ENCODE measurements at places on chromosomes 11 and 22. TPM values are rescaled to one million over a fixed set of nuclear protein-coding genes. Genes with fewer than 3 reads are reported as not detected.

GRCh38 chr22:31490496-31490925 lies 869 bp upstream of the EIF4ENIF1 start:
- H3K4me1 ChIP-seq, result peaks cover 35% of the 10 kb centered on the region
- peaks cover 6% of the 10 kb centered on the region for H3K36me3 ChIP-seq
- no peak for DNase-seq
- H3K27ac ChIP-seq, result peak overlapping the region; percentile 89
- H3K4me3 ChIP-seq, result peak overlapping the region; percentile 63

DNA sequence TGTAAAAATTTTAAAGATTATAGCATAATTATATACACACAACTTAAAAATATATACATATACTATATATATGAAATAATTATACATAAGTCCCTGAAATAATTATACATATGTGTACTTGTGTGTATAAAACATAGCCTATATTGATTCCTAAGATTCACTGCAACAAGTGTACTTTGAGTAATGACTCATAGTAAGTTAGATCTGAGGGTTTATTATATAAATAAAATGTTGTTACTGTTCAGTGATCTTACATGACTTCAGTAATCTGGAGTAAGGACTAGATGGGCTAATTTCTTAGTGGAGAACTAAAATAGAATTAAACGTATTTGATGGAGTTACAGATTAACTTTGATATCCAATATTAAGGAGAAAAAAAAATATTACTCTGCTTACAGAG lies 350.5 kb downstream of the CNTN5 start:
- no peaks in the 10 kb centered on the region for H3K27me3 ChIP-seq
- no peak overlapping the region for H3K4me3 ChIP-seq
- H3K36me3 ChIP-seq, result no peaks in the 10 kb centered on the region
- H3K27ac ChIP-seq, result no peak overlapping the region
- H3K4me1 ChIP-seq, result no peaks in the 10 kb centered on the region

DNA sequence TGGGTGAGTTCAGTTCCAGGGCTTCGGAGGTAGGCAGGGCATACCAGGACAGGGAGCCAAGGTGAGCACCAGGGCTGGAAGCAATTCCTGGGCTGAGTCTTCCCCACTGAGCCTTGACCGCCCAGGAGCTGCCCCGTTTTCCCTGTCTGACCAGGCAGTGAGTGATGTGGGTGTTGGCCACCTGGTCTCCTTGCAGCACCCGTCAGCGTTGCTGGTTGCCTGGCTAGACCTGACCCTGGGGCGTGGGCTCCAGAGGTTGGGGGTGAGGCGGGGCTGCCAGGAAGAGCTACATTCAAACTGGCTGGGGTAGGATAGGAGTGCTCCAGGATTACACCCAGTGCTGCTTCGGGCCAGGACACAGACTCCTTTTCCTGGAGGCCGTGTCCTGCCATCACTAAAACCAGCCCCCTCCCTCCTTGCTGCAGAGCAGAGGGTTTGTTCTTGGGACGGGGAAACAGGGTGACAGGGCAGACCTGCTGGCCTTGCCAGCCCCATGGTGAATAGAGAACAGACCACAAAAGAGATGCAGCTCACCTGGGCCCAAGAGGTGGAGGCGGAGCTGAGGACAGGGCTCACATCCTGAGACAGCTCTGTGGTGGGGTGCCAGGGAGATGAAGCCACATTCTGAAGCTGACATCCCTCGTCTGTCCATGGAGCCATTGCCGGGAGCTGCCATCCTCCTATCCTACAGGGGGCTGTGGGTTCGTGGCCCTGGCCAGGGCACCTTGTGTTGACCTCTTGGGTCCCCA lies 14.2 kb downstream of the INCENP start:
- H3K4me1 ChIP-seq, result no peaks in the 10 kb centered on the region
- H3K27me3 ChIP-seq, result no peaks in the 10 kb centered on the region
- H3K27ac ChIP-seq, result no peak overlapping the region
- DNase-seq, result peak; percentile 89
- H3K36me3 ChIP-seq, result peaks cover 32% of the 10 kb centered on the region

DNA sequence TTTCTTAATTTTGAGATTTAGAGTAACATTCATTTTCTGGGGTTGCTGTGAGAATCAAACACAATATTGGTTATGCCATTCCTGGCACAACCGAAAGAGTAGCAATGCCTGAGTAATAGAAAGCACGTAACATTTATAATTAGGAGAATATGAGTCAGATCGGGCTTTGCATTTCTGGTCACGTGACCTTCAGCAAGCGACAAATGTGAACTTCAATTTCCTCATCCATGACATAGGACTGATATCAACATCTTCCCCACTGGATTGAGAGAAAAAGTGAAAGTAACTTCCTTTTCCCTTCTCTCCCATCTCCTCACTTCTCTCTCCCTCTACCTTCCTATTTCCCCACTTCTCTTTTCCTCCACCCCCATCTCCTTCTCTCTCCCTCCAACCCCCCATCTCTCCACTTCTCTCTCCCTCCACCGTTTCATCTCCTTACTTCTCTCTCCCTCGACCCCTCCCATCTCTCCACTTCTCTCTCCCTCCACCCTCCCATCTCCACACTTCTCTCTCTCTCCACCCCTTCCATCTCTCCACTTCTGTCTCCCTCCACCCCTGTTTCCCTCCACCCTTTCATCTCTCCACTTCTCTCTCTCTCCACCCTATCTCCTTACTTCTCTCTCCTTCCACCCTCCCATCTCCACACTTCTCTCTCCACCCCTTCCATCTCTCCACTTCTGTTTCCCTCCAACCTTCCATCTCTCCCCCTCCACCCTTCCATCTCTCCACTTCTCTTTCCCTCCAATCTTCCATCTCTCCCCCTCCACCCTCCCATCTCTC lies 33.5 kb upstream of the CAT start:
- no peaks in the 10 kb centered on the region for H3K4me1 ChIP-seq
- no peaks in the 10 kb centered on the region for H3K27me3 ChIP-seq
- no peak overlapping the region for H3K4me3 ChIP-seq
- no peaks in the 10 kb centered on the region for H3K36me3 ChIP-seq
- DNase-seq, result no peak

GRCh38 chr11:121321614-121322243 lies 29.2 kb downstream of the SC5D start:
- no peak overlapping the region for H3K27ac ChIP-seq
- H3K36me3 ChIP-seq, result no peaks in the 10 kb centered on the region
- peaks cover 10% of the 10 kb centered on the region for H3K4me1 ChIP-seq
- no peak for DNase-seq

- no peaks in the 10 kb centered on the region for H3K36me3 ChIP-seq
- no peak overlapping the region for H3K4me3 ChIP-seq
- peaks cover 24% of the 10 kb centered on the region for H3K4me1 ChIP-seq
- no peaks in the 10 kb centered on the region for H3K27me3 ChIP-seq
- no peak for DNase-seq
Observed at GRCh38 chr11:36016709-36017108, 72.8 kb downstream of the LDLRAD3 start.

GRCh38 chr11:14314127-14314526 lies 44.9 kb downstream of the RRAS2 start:
- no peak overlapping the region for H3K27ac ChIP-seq
- no peaks in the 10 kb centered on the region for H3K36me3 ChIP-seq
- no peak for DNase-seq
- no peaks in the 10 kb centered on the region for H3K27me3 ChIP-seq
- peaks cover 46% of the 10 kb centered on the region for H3K4me1 ChIP-seq

GRCh38 chr11:102111011-102111786 lies 952 bp downstream of the YAP1 start:
- peak overlapping the region; percentile 88 for H3K4me3 ChIP-seq
- DNase-seq, result no peak
- peak overlapping the region; percentile 99 for H3K27ac ChIP-seq

DNA sequence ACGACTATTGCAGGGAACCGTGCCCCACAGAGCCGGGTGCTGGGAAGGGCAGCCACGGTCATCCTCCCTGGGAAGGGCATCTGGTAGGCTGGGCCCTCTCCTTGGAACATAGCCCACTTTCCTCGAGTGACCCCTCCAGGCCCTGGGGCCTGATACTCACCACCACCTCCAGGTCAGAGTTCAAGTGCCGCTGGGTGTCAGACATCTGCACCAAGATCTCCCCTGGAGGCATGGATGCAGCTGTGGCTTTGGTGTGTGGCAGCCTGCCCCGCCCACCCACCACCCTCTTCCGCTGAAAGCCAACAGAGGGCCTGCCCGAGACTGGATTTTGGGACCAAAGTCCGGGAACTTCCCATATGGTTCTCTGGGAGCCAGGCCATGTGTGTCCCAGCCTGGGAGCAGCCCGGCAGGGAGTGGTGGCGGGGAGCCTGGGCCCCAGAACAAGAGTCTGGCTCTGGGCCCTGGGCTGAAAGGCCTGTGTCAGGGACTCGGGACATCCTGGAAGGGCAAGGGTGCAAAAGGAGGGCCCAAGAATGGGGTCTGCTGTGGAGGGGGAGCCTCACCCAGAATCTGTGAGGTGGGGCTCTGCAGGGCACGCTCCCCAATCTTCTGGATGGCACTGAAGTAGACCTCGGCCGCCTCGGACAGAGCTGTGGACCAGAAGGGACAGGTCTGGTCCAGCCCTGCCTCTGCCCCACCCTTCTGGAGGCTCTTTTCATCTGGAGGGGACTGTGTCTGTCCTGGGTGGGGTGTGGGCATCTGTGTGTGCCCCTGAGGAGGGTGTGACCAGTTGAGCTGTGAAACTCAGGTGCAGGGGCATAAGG lies 2.6 kb downstream of the BAIAP2L2 start:
- no peaks in the 10 kb centered on the region for H3K27me3 ChIP-seq
- no peaks in the 10 kb centered on the region for H3K36me3 ChIP-seq
- no peak overlapping the region for H3K4me3 ChIP-seq
- no peak for DNase-seq
- H3K4me1 ChIP-seq, result no peaks in the 10 kb centered on the region

DNA sequence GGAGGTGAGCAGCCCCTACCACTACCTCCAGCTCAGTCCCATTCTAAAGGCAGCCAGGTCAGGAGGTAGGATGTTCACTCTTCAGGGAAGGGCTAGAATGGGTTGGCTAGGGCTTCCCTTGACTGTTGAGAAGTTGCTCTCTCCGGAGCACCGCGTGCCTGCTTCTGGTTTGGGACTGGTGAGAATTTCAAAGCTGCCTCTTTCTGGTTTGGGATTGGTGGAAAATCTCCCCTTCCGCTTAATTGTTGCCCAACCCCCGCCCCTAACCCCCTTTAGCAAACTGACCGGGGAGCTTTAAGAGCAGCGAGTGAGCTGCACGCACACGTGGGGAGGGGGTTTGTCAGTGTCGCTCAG lies 686 bp downstream of the USP2 start:
- peak overlapping the region; percentile 55 for H3K27ac ChIP-seq
- H3K4me3 ChIP-seq, result peak overlapping the region; percentile 53

- peak overlapping the region; percentile 97 for H3K27ac ChIP-seq
- H3K4me3 ChIP-seq, result peak overlapping the region; percentile 64
- H3K4me1 ChIP-seq, result peaks cover 54% of the 10 kb centered on the region
- DNase-seq, result peak; percentile 99
Observed at GRCh38 chr22:46035742-46036557, 59.0 kb upstream of the WNT7B start.

- no peaks in the 10 kb centered on the region for H3K4me1 ChIP-seq
- H3K36me3 ChIP-seq, result no peaks in the 10 kb centered on the region
- H3K4me3 ChIP-seq, result no peak overlapping the region
- H3K27me3 ChIP-seq, result no peaks in the 10 kb centered on the region
Observed at GRCh38 chr11:58490827-58491226, 17.1 kb downstream of the OR5B21 start.

- no peak overlapping the region for H3K4me3 ChIP-seq
- H3K36me3 ChIP-seq, result no peaks in the 10 kb centered on the region
- no peaks in the 10 kb centered on the region for H3K4me1 ChIP-seq
- no peak overlapping the region for H3K27ac ChIP-seq
- DNase-seq, result no peak
- H3K27me3 ChIP-seq, result no peaks in the 10 kb centered on the region
Observed at GRCh38 chr22:40844951-40845350, 11.5 kb downstream of the ST13 start.

DNA sequence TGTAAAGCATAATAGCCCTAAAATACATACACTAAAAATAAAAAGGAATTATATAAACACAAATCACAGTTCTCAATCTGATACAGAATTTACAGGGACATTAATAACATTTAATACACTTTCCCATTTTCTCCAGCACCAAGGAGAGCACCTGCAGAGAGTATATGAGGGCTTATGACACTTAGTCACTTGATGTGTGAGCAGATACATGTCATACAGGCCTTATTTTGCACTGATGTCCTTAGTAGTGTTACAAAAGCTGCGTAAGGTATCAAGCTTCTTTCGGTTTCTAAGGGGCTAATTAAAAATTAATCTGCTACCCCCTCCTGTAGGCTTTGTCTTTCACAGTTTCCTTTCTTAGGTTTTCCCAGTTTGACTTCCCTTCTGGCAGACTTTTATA lies 61.3 kb downstream of the TRIM44 start:
- no peaks in the 10 kb centered on the region for H3K36me3 ChIP-seq
- no peak for DNase-seq
- no peaks in the 10 kb centered on the region for H3K27me3 ChIP-seq
- no peak overlapping the region for H3K4me3 ChIP-seq
- H3K4me1 ChIP-seq, result peaks cover 8% of the 10 kb centered on the region
- H3K27ac ChIP-seq, result no peak overlapping the region

DNA sequence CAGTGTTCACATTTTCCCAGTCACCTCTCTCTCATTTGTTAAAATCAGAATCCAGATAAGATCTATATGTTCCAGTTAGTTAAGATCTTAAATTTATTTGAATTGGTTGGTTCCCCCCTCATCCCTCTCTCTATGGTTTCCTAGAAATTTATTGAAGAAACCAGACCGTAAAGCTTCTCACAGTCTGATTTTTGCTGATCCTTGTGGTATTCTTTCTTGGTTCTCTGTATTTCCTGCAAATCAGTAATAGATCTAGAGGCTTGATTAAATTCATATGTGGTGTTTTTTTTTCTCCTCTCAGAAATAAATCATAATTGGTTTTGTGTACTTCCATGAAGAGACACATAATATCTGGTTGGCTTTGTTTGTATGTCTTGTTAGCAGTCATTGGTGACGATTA lies 147.5 kb downstream of the TMEM135 start:
- no peaks in the 10 kb centered on the region for H3K4me1 ChIP-seq
- no peak overlapping the region for H3K4me3 ChIP-seq
- H3K27me3 ChIP-seq, result no peaks in the 10 kb centered on the region
- no peak overlapping the region for H3K27ac ChIP-seq

- H3K4me3 ChIP-seq, result no peak overlapping the region
- no peaks in the 10 kb centered on the region for H3K36me3 ChIP-seq
- no peak overlapping the region for H3K27ac ChIP-seq
- H3K4me1 ChIP-seq, result no peaks in the 10 kb centered on the region
- H3K27me3 ChIP-seq, result no peaks in the 10 kb centered on the region
- no peak for DNase-seq
Observed at GRCh38 chr11:87491381-87491780, 453.6 kb downstream of the TMEM135 start.

Gene PTPRCAP
- 18.2 TPM for total RNA-seq

Gene LRRC55
- total RNA-seq, result 0.74 TPM

Gene C22orf31
- total RNA-seq, result not detected

Gene OR5T2
- total RNA-seq, result not detected
